Left renal cortex interstitium (tissue), 4 donors: ENCODE measurements at places on chromosomes 2 and 18.

GRCh38 chr2:216447293-216447692, 35.0 kb downstream of the SMARCAL1 start:
- DNase-seq = no peak

- DNase-seq = no peak
Observed at GRCh38 chr2:11270891-11271290, 73.5 kb downstream of the ROCK2 start.

GRCh38 chr2:178863856-178864620, 56.8 kb upstream of the TTN start:
- no peak for DNase-seq

GRCh38 chr2:164032995-164033394, 297.2 kb upstream of the FIGN start:
- no peak for DNase-seq

DNA sequence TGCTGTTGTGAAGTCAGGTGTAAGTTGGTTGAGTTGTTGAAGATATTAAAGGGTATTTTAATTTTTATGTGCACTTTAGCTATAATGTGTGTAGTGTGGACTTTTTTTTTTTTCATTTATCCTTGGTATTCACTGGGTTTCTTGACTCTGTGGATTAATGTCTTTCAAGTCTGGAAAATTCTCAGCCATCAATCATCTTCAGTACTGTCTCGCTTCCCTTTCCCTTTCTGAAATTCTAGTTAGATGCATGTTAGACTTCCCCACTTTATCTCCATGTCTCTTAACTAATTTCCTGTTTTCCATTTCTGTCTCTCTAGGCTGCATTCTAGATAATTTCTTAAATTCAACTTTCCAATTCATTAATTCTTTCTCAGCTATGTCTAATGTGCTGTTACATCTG, 247.7 kb upstream of the REV1 start:
- DNase-seq = no peak

DNA sequence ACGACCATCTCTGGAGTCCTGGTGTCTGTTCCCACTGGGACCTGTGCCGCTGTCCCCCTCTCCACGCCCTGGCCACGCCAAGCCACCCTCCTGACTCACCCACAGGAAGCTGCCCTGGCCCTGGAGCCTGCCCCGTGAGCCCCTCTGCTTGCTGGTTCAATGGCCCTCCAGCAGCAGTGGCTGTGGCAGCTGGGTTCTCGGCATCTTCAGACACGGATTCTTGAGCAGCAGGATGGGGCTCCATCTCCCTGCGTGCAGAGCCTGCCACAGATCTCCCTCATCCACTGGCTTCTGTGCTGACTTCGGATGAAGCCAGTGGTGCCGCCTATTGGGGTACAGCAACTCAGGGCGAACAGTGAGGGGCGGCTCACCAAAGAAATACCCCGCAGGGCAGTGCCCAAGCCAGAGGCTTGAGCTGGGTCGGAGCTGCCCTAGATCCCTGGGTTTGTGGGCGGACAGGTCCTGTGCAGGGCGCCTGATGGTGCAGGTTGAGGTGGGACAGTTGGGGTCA, 14.0 kb downstream of the CAPN10 start:
- DNase-seq = no peak

DNA sequence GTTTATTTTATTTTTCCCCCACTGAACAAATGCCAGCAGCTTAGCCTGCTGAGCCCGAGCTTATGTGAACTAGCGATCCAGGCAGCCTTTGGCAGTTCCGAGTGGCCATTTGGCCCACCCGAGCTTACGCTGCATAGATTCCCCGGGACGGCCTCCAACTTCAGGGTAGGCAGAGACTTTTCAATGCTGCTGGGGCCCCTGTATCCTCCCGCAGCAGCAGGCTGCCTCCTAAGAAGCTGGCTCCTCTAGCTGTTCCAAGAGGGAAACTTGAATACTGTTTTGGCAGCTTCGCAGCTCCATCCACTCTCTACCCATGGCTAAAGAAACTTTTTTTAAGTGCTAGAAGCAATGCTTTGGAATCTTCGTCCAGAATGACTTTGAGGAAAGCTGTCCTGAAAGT, 295.2 kb downstream of the SS18 start:
- DNase-seq = no peak

GRCh38 chr2:144389151-144389929, 130.6 kb downstream of the ZEB2 start:
- no peak for DNase-seq

DNA sequence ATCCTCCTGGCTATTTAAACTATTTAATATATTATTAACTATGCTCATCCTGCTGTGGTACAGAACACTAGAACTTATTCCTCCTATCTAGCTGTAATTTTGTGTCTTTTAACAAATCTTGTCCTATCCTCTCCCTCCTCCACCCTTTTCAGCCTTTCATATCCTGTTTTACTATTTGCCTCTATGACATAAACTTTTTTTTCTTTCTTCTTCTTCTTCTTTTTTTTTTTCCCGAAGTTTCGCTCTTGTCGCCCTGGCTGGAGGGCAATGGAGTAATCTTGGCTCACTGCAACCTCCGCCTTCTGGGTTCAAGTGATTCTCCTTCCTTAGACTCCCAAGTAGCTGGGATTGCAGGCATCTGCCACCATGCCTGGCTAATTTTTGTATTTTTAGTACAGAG, 201.5 kb downstream of the LPIN1 start:
- DNase-seq = no peak

GRCh38 chr2:28080911-28081310, 190.4 kb downstream of the BABAM2 start:
- DNase-seq = peak; percentile 13

- DNase-seq = no peak
Observed at GRCh38 chr2:227577555-227577954, 21.1 kb upstream of the SCYGR2 start.

DNA sequence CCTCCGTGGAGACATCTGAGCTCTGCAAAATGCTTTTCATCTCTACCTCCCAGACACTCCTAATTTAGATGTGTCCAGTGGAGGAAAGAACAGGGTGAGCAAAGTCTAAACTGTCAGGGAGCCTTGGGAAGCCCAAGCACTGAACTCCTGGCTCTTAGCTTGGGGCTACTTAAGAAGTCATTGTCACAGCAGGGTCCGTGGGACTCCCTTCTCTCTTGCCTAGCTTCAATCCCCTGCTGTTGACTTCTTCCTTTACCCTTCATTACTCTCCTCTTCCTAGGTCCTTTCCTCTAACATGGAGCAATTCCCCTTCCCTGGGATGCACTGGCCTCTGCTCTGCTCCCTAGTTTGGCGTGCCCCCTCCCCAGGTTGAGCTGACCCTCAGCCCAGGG, 3.4 kb downstream of the OSR1 start:
- no peak for DNase-seq

GRCh38 chr2:51633073-51633472, 601.1 kb upstream of the NRXN1 start:
- DNase-seq = no peak

DNA sequence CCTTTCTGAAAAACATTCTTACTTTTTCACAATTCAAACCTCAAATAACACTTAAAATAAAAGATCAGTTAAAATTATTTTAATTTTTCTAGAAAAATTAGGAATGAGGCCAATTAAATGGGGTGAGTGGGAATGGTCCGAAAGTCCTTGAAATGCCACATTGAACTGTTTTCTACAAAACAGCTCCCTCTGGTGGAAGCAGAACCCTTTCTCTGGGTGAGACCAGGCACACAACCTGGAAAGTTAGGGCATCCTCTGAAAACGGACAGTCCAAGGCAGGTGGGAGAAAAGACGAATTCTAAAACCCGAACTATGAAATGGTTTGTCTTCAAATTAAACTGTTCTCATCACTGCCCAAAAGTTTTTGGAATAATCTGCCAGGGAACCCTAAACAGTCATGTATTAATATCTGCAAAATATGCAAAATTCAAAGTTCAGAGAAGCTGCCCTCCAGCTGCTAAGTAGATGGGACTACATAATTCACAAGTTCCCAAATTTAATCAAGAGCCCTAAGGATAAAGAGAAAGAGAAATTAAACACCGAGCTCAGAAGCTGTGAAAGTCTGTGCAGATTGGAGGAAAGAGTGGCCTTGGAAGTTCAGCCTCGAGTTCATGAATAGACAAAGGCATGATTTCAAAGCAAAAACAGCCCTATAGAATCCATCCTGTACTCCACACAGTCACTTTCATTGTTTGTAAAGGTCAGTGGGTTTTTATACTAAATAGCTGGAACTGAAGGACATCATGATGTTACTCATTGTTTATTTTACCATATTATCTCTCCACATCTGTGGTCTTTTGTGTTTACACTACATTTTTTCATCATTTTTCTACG, 108.3 kb downstream of the PIEZO2 start:
- DNase-seq = peak; percentile 13

DNA sequence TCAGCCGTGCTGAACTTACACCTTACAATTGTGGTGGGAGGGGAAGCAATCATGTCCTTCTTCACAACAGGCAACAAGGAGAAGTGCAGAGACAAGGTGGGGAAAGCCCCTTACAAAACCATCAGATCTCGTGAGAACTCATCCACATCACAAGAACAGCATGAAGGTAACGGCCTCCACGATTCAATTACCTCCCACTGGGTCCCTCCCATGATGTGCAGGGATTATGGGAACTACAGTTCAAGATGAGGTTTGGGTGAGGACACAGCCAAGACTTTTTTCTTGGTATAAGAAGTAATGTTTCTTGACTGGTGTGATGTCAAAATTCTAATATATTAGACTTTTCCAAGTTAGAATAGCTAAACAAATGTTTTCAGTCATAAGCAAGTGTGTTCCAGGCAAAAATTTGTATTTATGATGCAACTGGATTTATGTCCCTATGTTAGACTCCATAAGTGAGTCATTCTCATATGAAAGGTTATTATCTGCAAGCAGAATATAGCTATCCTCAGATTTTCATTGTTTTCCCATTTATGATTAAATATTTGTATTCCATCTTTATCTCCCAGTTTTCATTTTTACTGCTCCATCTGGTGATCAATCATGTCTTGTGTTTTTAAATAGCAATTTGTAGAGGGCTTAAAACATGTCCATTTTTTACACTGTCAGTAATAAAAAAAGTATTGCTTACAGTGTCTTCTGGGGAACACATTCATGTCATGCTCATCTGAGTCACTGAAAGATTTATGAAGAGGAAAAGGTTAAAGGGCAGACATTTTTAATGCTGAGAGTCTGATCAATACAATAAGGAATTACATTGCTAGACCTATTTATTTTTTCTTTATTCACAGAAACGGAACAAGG, 995.2 kb upstream of the CDH2 start:
- DNase-seq = no peak

DNA sequence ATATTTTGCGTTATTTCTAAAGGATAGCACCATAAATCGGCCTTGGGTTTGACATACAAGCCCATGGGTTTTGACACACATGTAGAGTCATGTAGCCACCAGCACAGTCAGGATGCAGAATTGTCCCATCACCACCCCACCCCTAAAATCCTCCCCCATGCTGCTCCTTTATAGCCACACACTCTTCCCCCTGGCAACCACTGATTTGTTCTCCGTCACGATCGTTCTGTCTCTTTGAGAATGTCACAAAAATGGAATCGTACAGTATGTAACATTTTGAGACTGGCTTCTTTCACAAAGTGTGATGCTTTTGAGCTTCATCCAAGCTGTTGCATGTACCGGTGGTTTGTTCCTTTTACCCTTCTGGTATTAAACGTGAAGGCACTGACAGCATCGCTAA, 39.1 kb downstream of the CRACDL start:
- no peak for DNase-seq

DNA sequence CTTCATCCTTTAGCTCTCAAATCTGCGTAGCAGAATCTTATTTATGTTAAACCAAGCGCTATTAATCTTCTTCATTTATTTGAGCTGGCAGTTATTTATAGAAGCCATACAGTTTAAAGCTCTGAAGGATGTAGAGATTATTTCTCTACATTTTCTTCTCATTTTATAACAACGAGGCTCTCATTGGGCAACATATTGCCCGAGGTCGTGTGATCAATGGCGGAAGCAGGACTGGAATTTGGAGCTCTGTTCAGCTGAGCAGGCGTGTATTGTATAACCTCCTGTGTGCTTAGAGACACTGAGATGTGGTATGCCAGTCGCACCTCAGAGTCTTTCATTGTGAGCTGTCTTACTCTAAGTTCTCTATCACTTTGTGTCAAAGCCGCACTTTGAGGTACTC, 17.5 kb upstream of the DRC1 start:
- no peak for DNase-seq

DNA sequence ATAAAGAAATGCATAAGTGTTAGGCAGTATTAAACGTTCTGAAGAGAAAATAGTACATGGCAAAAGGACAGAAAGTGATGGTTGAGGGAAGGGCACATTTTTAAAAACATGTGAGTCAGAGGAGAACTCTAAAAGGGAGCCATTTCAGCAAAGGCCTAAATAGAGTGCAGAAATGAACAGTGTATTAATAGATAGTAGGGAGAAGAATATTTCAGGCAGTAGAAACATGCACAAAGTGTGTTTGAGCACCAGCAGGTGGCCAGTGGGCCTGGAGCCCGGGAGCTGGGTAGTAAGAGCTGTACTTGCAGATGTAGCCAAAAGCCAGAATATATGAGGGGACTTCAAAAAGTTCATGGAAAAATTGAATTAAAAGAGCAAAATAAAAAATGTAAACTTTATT, 288.1 kb upstream of the FIGN start:
- DNase-seq = no peak

DNA sequence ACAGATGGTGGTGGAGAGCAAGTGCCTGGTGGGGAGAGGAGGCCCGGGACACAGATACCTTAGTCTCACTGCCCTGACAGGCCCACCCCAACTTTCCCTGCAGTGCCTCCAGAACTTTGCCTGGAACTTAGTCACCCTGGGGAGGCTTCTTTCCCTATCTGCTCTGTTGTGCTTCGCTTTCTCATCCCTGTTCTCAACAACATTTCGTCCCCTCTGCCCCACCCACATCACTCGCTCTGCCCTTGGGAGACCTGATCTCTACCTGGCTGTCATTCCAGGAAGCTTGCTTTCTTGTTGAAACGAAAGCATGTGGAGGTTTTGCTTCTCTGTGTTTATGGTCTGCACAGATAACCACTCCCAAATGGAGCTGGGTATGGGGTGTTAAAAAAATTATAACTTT, 93.8 kb downstream of the PRKCE start:
- no peak for DNase-seq

DNA sequence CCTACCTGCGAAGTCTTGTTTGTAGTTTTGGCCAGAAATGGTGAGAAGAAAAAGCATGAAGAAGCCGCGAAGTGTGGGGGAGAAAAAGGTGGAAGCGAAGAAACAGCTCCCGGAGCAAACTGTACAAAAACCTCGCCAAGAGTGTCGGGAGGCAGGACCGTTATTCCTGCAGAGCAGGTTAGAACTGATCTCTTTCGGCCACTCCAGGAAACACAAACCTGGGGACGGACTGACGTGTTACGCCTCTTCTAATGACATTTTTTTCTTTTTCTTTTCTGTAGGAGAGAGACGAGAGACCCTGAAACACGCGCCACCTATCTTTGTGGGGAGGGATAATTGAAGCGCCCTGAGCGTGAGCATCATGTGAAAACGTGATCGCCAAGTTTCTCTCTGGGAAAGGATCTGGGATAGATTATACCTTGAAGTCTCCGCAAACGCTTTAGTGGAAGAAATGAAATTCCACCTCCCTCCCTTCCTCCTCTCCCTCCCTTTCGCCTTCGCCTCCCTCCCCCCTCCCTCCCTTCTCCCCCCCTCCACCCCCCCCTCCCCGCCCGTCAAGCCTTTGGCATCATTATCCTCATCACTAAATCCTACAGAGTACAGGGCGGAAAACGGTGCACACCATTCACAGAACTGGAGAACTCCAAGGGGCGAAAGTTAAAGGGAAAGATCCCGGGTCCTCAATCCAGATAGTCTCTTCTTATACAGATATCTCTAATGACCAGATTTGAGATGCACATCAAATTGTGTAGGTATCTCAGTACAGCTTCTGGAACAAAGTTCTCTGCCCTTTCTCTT, at the start of gene ZEB2:
ZEB2 (minus strand) TSS at position 186 of the 798 bp plus-strand sequence. CDS start 2,769 bp downstream, outside the sequence.
- no peak for DNase-seq

- no peak for DNase-seq
Observed at GRCh38 chr2:58739033-58739432, 497.9 kb upstream of the FANCL start.
